ENCODE measurements at places on chromosomes 5 and 9.

GRCh38 chr5:5079876-5080275 lies 60.3 kb upstream of the ADAMTS16 start:
- DNase-seq: no peak

DNA sequence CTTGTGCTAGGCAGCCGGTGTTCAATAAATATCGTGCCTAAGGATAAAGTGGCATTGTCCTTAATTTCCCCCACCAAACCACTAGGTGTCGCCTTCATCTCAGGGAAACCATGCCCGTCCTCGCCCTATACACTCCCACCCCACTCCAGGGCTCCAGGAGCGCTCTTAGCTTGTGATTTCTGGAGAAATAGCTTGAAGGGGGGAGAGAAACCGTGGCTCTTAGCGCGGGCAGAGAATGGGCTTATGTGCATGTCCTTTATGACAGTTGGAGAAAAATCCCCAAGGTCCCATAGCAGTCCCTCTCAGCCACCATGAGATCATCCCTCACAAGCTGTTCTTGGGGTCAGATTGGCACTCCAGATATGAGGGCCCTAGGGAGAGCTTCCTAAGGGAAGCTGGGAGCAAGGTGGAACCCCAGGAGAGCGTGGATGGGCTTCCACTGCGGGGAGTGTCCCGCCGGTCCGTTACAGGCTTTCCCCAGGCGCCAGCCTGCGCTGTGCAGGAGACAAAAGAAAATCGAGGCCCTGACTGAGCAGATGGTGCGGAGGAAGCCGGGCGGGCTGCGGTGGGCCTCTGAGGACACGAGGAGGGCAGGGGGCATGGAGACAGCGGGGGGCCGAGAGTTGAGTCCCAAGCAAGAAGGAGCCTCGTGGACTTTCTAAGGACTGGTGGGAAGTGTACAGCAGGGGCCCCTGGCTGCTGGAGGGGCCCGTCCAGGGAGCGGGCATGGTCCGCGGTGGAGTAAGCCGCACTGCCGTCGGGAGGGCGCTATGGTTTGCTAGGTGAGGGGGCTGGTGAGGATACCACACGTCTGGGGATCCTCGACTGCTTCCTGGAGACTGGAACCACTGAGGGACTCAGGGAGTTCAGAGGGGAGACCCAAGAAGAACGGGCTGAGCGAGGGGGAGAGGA lies 750 bp upstream of the NPR2 start:
- peak; percentile 75 for DNase-seq

DNA sequence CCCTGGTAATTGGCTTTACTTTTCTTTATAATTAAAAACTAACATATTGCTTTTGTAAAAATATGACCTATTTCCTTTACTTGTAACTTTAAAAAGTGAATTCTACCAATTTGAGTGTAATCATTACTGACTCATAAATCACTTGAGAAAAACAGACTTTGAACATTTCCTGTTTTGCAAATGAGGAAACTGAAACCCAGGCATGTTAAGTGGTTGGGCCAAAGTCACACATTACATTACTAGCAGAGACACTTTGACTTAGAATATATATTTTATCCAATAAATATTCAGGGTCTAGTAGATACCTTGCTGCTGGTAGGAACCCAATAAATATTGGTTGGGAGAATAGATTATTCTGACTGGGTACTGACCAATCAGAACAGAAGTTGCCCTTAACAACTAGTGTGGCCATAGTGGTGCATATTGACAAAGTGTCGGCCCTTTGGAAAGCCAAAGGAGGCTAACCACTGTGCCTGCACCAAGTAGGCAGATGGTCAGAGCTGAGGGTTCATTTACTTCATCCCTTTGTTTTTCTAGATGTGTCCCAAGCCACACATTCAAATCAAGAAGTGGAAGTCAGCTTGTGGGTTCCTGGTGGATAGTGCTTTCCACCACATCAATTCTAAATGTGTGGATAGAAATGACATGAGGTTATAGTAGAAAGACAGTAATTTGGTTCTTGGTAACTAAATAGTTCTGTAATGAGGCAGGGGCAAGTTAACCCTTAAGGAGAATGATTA lies 365.1 kb upstream of the RIOK2 start:
- DNase-seq: no peak

DNA sequence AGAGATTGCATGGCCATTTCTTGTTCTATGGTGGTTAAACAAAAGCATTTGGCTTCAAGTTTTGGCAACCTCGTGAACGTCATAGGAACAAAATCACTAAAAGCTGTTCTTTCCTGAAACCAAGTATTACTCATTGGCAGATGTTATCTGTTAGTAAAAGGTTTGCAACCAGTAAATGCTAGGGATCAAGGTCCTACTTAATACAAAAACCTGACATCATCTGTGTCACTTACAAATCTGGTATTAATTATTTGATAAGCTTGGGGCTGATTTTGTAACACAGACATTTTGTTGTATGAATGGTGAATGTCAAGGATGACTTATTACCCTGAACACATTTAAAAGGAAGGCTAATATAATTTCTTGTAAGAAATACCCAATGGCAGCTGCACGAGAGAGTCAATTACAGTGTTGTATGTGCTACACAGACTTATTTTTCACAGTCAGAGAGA lies 486.4 kb upstream of the ZNF608 start:
- DNase-seq: no peak

GRCh38 chr9:130205912-130206311 lies 33.7 kb downstream of the NCS1 start:
- no peak for DNase-seq

- no peak for DNase-seq
Observed at GRCh38 chr5:54523534-54523933, 6.0 kb downstream of the SNX18 start.

GRCh38 chr9:7976167-7976755 lies 176.7 kb upstream of the DMAC1 start:
- no peak for DNase-seq

GRCh38 chr9:132947756-132948155 lies 3.3 kb upstream of the TSC1 start:
- DNase-seq: no peak

GRCh38 chr5:179258001-179258921 lies 87.0 kb downstream of the ADAMTS2 start:
- DNase-seq: no peak

DNA sequence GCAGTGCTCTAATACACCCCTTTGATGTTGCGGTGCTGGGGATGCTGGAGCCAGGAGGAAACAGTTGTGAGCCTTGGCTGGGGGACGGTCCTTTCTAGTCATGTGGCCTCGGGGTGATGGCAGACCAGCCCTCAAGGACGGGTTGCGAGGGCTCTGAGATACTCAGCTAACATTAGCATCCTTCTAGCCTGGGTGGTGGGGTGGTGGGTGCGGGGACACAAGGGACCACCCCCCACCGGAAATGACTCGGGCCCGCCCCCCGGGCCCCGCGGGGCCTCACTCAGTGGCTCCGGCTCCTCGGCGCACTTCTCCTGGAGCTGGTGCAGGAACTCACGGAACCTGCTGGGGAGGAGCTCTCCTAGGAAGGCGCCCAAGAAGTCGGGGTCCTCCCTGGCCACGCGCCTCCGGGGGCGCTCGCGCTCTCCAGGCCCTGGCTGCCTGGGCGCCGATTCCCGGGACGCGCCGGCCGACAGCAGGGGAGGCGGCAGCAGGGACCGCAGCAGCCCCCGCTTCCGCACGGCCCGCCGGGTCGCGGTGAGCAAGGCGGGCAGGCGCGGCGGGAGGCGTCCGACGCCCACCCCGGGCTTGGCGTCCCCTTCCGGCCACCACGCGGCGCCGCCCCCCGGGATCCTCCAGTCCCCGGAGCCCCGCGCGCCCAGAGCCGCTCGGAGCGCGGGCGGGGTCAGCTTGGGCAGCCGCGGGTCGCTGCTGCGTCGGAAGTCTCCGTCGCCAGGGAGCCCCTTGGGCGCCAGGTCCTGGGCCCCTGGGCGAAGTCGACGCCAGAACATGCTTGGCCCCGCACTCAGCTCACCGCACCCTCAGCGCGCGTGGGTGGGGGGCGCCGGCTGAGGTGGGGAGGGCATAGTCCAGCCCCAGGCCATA lies 873 bp downstream of the C9orf50 start:
- DNase-seq: no peak

DNA sequence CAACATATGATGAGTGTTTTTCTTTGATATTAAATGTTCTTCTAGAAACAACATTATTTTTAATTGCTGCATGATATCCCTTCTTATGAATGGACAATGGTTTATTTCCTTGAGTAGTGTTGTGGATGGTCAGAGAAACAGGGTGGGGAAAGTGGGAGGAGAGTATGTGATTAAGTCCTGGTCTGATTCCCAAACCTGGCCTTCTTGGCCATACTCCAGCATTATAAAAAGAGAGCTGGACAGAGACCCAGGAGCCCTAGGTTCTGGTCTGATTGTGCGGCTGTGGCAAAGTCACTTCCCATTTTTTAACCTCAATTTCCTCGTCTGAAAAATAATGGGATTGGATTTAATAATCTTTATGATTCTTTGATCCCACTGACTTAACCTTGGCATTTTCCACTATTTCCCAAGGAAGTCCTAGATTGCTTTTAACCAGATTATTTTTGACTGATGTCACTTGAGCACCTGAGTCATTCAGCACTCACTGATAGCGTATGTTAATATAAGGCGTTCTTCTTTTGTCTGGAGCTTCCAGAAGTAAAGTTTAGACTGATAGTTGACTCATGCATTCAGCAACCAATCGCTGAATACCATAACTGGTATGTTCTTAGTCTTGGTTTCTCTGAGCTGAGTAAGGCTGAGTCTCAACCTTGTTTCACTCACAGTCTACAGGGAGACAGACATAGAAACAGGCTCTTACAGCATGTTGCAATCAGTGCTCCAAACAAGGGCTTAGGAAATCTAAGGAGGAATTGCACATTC lies 26.2 kb downstream of the OSMR start:
- peak; percentile 27 for DNase-seq

DNA sequence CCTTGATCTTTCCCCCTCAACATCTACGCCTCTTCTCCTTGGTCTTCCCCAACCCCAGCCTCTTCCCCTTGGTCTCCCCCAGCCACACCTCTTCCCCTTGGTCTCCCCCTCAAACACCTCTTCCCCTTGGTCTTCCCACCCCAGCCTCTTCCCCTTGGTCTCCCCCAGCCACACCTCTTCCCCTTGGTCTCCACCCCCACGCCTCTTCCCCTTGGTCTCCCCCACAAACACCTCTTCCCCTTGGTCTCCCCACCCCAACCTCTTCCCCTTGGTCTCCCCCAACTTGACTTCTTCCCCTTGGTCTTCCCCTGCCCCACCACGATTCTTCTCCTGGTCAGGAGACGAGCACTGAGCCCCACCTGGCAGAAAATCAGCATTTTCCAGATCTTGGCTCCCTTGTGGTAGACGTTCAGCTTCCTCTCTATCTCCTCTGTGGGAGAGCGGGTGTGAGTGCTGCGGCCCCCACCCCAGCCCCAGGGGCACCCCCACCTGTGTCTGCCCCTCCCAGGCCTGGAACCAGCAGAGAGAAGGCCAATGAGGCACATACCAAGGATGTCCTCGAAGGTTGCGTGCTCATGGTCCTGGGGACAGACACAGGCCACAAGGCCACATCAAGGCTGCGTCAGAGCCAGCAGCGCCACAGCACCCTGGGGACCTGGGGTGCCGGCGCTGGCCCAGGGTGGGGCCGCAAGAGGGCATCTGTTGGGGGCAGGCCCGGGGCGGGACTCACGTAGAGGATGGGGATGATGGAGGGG lies 7.0 kb downstream of the NSMF start:
- DNase-seq: no peak

DNA sequence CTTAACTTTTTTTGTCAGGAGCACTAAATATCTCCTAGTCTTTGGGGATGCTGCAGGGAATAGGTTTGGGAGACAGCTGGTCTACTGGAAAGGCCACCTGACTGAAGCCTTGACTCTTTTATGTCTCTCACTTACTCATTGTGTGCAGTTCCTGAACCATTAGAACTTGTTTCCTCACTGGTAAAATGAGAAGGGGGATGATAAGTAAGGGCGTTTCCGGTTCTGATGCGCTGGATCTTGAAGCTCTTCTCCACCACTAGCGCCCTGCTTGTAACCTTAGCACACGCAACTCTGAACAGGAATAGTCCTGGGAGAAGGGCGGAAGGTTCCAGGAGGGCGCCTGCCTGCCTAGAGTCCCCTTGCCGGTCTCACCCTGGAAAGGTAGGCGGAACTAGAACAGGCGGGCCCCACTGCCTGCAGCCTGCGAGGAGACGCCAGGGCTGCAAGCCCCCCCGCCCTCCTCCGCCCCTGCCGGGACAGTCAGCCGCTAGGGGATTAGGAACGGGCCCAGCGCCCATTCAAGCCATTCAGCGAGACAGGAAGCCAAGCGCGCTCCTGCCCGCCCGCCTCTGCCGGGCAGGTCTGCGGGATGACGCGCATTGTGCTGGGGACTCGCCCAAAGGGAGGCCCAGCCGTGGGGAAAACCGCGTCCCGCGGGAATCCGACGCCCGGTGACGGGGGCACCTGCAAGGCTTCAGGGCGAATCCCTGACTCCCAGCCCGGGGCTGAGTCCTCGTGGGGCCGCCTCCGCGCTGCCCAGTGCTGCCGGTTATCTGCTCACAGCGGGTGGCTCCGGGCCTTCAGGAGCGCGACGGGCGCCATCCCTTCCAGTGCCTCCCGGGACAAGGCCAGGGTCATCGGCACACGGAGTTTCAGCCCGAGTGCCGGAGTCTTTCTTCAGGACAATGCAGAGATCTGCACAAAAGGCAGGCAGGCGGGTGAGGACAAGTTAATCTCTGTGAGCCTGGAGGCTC lies 44.0 kb upstream of the XPA start:
- no peak for DNase-seq

DNA sequence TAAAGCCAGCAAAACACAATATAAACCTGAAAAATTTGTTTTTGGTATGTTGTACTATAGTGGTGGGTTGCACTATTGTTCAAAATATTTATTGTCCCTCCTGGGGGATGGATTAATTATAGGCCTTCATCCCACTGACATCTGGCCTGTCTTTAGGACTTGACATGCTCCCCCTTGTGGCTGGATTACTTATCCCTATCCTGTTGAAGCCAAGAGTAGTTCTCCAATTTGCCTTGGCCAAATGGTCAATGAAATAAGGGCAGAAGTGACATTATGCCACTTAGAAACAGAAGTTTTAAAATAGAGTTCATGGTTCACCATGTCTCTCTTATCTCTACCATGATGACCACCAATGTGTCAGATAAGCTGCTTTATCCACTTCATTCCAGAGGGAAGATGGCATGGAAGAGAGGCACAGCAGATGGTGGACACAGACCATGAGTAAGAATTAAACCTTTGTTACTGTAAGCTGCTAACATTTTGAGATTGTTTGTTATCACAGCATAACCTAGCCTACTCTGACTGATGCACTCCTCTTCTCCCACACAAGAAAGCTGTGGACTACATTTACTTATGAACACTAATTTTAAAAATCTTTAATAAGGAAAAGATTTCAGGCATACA lies 29.2 kb upstream of the ARHGEF28 start:
- DNase-seq: peak; percentile 56

DNA sequence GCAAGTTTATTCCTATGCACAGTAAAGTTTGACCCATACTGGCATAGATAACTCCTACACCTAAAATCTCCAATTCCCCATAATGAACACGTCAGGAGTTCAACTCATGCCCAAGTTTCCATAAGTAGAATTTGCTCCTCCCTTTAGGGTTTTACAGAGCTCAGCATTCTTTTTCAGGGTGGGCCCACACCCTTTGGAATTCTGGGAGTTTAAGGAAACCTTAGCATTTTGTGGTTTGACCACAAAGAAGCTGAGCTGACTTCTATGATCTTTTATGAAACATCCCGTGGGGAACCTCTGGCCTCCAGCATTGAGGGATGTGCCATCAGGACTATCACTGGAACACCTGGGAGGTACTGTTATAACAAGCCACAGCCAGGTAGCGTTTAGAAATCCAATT lies 220.6 kb upstream of the MAP3K1 start:
- no peak for DNase-seq

- no peak for DNase-seq
Observed at GRCh38 chr9:134908524-134909309, 9.0 kb downstream of the FCN1 start.

- no peak for DNase-seq
Observed at GRCh38 chr9:14692470-14693250, 572 bp downstream of the ZDHHC21 start.

- no peak for DNase-seq
Observed at GRCh38 chr5:126449751-126450271, 26.6 kb downstream of the GRAMD2B start.
